ENCODE measurements at places on chromosomes 11 and 22.

- DNase-seq, result no peak
Measured at GRCh38 chr22:19786264-19786585, 25.6 kb downstream of the TBX1 start.

- no peak for DNase-seq
Measured at GRCh38 chr11:35362521-35362980, 56.8 kb downstream of the SLC1A2 start.

DNA sequence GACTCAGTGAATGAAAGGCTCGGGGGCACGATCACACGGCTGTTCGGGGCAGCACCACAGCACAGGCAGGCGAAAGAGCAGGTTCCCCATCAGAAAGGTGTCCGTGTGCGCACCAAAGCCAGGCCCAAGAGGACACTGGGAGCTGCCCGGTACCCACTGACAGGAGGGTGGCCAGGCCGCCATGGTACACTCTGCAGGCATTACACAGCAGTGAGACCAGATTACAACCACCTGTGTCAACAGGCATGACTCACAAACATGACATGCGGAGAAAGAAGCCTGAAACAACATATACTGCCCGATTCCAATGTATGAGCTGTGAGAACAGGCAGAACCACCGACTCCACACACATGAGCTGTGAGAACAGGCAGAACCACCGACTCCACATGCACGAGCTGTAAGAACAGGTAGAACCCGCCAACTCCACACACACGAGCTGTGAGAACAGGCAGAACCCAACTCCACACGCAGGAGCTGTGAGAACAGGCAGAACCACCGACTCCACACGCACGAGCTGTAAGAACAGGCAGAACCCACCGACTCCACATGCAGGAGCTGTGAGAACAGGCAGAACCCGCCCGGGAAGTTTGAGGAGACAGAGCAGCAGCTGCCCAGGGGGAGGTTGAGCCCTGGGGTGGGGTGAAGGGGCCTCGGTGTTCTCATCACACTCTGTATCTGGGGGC is 32.6 kb downstream of the KIAA0930 start:
- no peak for DNase-seq

GRCh38 chr11:77661670-77662069 is 24.1 kb upstream of the CLNS1A start:
- DNase-seq, result no peak

- DNase-seq, result no peak
Measured at GRCh38 chr22:46119729-46120419, 30.5 kb upstream of the PPARA start.

- DNase-seq, result peak; percentile 15
Measured at GRCh38 chr11:77187776-77188632, 60.0 kb downstream of the MYO7A start.

DNA sequence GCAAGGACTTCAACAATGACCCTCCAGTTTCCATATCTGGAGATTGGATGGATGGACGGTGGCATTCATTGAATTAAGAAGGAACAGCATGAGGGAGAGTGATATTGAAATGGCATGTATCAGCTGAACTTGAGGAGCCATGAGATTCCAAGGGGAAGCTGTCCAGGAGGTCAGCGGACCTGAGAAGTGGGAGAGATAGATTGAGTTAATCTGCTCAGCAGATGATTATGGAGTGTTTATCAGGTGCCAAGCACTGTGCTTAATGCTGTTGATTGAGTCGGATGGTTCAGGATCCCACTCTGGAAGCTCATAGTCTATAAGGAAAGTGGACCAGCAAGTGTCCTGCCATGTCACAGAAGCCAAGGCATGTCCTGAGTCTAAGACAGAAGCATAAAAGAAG is 581.3 kb downstream of the INSC start:
- no peak for DNase-seq

DNA sequence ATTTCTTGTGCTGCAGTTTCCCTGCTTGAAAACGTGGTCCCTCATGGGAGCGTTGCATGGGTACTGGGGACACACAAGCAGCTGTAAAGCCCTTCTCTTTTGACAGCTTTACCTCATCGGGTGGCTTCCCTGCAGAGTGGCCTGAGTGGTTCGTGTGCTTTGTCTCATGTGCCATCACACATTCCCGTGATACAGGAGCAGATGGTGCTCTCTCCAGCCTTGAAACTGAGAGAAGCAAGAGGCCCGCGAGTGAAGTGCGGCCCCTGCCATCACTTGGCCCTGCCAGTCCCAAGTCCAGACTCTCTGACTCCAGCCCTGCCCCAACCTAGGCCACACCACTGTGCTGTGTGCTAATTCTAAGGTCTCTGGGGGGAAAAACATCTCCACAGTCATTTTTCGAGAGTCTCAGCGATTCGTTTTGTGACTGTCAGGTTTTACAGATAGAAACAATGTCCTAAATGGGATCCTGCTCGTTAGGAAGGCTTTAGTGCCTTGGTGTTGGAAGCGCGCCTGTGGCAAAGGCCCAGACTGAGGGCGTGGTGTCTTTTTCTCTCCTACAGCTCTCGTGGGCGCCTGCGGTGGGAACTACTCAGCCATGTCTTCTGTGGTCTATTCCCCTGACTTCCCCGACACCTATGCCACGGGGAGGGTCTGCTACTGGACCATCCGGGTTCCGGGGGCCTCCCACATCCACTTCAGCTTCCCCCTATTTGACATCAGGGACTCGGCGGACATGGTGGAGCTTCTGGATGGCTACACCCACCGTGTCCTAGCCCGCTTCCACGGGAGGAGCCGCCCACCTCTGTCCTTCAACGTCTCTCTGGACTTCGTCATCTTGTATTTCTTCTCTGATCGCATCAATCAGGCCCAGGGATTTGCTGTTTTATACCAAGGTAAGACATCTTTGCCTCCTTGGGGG is 64.2 kb downstream of the KREMEN1 start:
- DNase-seq, result no peak

- no peak for DNase-seq
Measured at GRCh38 chr11:128803449-128804245, 63.4 kb downstream of the KCNJ1 start.

DNA sequence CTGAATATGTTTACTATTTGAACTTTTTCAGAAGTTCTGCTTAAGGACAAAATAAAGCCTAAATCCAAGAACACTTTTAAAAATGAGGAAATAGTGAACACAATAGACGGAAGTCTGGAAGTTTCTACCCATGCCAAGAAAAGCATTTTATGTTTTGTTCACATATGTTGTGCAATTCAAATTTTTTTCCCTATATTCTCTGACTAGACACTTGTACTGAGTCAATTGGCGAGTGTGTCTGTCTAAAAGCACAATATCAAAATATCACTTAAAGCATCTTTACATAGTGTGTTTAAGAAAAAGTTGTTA is 29.2 kb downstream of the INCENP start:
- DNase-seq, result no peak

- no peak for DNase-seq
Measured at GRCh38 chr11:20672575-20672974, 3.2 kb downstream of the NELL1 start.

DNA sequence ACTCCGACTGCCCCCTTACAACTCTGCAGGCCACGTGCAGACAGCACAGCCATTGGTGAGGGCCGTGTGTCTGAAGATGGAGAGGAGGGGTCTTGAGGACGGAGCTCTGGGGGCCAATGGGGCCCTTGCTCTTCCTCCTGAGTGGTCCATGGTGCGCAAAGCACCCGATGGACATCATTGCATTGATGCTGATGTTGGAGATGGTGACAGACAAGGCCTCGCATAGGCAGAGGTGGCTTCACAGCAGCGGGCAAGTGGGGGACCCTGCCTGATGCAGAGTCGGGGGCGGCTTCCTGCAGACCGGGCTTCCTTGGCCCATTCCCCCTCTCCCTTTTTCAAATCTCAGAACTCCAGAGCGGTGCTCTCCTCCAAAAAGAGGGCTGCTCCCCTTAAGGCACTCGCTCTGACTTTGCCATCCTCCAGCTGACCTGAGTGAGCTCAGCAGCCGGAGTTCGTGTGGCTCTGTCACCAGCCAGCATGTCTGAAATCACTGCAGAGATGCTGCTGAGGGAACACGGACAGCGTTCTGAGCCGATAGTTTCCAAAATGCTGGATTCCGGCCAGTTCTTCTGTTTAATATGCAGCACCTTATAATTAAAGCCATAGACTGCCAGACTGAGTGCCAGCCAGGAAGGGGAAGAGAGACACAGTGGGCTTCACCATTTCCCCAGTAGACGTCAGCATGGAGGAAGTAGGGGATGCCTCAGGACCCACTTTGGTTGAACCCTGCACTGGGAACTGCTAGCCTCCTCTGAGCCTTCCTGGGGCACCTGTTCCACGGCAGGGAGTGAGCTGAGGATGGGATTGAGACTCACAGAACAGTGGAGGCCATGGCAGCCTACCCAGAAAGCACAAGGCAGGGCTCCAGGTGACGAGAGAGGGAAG is 278.2 kb downstream of the BRD1 start:
- DNase-seq, result no peak

DNA sequence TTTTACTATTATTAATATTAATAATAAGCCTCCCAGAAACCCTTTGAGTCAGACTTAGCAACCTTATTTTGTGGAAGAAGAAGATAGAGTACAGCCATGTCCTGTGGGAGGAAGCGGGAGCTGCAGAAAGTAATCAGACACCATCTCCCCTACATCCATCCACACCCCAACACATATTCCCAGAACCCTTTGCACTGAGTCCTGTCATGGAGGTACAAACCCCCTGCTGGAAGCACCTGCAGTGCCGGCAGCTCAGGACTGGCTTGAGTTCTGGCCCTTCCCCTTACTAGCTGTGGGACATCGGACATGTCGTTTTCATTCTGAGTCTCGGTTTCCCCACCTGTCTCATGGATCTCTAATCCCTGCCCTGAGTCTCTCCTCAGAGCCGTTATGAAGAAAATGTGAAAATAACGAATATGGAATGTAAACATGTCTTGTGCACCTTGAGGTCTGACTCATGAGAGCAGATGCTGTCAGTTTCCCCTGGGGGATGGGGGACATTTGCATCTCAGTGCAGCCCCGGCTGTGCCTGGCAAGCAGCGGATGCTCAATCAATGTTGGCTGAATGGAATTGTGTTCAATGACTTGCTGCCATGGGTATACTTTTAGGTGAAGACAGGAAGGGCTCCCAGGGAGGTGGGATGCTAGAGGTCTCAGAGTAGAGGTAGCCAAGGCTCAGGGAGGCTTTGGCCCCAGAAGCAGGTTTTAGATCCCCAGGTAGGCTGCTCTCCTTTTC is 45.4 kb downstream of the TP53I11 start:
- DNase-seq, result no peak

GRCh38 chr11:100706179-100706578 is 19.1 kb downstream of the ARHGAP42 start:
- no peak for DNase-seq

DNA sequence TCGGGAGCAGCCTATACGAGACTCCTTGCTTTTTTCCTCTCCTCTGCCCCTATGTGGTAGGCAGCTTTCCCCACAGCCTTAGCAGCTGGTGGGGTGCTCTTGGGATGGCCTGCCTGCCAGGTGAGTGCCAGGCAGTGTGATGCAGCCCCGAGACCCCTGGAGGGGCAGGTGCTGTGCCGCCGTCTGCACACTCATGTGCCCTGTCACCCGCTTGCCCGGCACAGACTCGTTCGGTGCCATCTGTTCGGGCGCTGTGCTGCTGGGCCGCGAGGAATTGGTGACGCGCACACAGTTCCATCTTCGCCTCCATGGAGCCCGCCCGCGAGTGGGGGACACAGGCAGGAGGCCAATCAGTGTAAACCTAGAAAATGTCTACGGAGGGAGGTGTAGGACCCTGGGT is 15.1 kb downstream of the TRMU start:
- no peak for DNase-seq

DNA sequence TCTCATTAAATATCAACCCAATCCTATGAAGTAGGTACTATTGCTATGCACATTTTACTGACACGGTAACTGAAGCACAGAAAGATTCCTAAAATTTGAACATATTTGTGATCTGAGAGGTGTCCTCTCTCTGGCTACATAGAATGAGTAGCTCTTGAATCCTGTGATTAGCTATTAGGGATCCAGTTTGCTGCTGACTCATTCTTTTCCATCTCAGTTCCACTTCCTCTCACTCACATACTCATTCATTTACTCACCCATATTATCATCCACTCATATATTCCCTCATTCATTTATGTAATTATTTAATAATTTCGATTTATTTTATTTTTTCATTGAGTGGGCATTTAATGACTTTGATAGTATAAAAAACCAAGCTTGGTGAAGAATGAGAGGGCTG is 42.7 kb downstream of the OR5B17 start:
- DNase-seq, result no peak

GRCh38 chr22:42860968-42861367 is 3.9 kb upstream of the ARFGAP3 start:
- no peak for DNase-seq

- DNase-seq, result no peak
Measured at GRCh38 chr11:119744577-119744976, 15.6 kb upstream of the NECTIN1 start.

DNA sequence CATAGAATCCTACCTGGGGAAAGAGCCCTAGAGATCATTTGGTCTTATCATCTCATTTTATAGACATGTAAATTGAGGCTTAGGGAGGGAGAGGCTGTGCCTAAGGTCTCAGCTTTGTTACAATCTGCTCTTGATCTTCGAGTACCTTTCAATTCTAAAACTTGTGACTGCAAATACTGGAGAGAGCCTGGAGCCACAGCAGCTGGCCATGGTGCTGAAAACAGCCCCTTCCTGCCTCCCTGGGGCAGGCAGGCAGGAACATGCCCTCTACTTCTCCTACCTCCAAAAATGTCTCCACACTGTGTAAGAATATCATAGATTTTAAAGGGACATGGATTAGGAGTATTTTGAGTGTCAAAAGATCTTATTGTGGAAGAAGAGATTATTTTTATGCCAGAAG is 52.2 kb downstream of the C22orf42 start:
- no peak for DNase-seq

DNA sequence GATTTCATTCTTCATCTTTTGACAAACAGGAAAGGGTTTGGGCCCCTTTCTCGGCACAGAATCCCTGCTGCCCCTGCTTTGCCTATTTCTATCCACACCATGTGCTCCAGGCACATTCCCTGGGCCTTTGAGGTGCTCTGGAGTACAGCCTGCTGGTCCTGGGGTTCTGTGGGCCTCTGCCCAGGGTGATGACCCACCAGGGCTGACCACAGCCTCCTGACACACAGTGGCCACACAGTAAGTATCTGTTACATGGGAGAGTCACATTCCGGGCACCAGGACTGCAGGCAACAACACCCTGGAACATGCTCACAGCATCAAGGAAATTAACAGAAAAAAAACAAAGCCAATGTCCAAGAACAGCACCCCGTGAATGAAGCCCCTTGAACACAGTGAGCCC is 39.1 kb downstream of the SCUBE2 start:
- no peak for DNase-seq

DNA sequence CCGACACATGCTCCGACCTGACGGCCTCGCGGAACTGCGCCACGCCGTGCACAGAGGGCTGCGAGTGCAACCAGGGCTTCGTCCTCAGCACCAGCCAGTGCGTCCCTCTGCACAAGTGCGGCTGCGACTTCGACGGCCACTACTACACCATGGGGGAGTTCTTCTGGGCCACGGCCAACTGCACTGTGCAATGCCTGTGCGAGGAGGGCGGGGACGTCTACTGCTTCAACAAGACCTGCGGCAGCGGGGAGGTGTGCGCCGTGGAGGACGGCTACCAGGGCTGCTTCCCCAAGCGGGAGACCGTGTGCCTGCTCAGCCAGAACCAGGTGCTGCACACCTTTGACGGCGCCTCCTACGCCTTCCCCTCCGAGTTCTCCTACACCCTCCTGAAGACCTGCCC is 26.8 kb downstream of the TECTA start:
- no peak for DNase-seq

GRCh38 chr22:45101515-45102227 is 62.1 kb upstream of the NUP50 start:
- DNase-seq, result peak; percentile 16

All from stimulated activated naive CD4-positive, alpha-beta T cell (primary cell).